Stimulated activated CD4-positive, alpha-beta T cell treated with anti-CD3 and anti-CD28 coated beads, TNF-alpha, amount 100 ng/mL, for 4 hours (primary cell): ENCODE measurements at places on chromosomes 7 and 10.

DNA sequence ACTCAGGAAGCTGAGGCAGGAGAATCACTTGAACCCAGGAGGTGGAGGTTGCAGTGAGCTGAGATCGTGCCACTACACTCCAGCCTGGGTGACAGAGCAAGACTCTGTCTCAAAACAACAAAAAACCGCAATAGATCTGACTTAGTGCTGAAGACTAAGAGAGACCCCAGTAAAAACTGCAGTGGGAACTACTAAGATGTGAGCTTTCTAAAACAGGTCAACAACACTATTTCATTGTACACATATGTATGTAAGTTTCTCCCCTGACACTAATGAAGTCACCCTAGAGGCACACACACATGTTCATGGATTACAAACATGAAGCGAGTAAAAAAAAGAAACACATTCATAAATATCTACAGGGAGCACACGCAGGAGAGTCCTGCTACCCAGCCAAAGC is 68.3 kb downstream of the PDE1C start:
- no peak for DNase-seq

GRCh38 chr7:76294344-76295024 is 8.0 kb upstream of the HSPB1 start:
- DNase-seq: no peak

DNA sequence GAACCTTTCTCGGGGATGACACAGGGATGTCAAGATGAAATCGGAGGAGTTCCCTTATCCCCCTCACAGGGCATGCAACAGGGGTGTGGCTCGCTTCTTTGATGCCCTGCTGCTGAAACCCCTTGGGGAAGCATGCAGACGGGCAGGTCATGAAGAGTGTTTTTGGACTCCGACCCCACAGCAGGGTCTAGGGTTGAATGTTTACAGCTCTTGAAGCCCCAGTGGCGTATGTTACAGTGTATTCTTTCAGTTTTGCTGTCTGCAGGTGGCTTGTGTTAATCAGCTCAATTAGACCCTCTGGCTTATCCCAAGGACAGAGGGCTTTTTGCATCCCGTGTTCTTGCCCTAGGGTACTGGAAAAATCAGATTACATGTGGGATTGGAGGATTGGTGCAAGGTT is 446.5 kb downstream of the LRMDA start:
- no peak for DNase-seq

GRCh38 chr7:153193144-153193595 is 433.6 kb downstream of the ACTR3B start:
- DNase-seq: no peak

- DNase-seq: no peak
Measured at GRCh38 chr7:19235680-19236079, 90.5 kb upstream of the FERD3L start.

- no peak for DNase-seq
Measured at GRCh38 chr10:72291019-72291532, 17.4 kb downstream of the DDIT4 start.

DNA sequence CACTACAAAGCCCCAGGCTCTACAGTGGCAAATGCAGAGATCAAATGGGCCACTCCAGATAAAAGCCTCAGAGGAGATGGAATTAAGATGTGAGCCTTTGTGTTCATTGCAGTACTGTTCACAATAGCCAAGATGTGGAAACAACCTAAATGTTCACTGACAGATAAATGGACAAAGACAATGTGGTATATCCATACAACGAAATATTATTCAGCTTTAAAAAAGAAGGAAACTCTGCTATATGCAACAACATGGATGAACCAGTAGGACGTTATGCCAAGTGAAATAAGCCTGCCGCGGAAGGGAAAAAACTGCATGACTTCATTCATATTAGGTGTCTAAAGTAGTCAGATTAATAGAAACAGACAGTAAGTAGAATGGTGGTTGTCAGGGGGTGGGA is 170.5 kb upstream of the TBX20 start:
- no peak for DNase-seq

- no peak for DNase-seq
Measured at GRCh38 chr10:75754096-75754831, 322.8 kb downstream of the LRMDA start.

DNA sequence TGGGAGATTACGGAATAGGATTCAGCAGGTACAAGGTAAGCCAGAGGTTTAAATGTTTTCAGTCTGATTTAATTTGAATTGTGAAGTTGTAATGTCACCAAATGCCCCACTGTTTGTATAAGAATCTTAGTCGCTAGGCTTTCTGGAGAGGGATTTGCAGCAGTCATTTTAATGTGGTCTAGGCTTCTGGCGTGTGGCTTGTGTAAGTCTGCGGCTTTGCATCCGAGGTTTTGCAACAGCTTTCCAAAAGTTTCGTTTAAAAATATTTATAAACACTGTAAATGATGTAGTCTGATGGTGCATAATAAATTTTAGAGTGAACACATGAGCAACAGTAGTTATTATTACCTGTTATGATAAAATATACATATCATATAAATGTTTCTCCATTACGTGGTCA is 26.1 kb upstream of the BHLHA15 start:
- DNase-seq: no peak

- no peak for DNase-seq
Measured at GRCh38 chr7:41255113-41255512, 447.8 kb downstream of the INHBA start.

DNA sequence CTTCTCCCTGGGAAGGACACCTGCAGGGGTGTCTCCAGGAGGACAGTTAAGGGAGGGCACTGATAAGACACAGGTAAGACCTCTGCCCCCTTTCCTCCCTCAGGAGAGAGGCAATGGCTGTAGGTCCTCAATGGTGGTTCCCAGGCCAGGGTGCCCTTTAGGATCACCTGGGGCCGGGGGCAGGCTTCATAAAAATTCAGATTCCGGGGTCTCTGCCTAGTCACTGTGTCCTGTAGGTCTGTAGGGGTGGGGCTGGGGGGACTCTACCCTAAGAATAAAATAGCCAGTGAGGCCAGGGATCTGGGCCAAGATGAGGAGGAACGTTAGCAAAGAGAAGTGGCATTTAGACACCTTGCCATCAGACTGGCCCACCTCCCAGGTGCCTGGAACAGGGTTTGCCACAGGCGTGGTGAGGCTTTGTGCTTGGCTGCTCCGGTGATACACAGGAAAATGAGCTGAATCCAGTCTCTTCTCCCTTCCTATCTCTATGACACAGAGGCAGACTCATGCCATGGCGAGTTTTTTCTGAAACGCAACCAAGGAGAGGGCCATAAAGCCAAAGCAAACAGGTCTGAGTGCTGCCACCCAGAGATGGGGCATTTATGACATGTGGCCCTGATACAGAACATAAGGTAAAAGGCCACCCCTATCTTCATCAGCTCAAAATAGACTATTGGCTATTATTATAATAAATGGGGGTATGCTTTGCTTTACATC is 52.6 kb downstream of the SH3PXD2A start:
- DNase-seq: no peak

DNA sequence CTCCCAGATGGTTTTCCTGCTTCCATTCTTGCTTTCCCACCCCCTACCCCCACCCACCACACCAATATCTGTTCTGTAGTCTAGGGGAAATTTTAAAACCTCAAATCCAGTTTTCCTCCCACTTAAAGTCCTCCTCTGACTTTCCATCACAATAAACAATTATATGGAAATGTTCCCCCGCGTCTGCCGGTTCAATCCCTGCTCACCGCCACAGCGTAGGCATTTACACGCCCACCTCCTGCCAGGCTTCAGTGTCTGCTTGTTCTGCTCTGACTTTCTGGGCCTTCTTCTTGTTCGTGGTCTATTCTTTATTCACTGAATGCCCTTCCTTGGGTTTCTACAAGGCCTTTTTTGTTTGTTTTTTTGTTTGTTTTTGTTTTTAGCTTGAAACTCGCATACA is 633.0 kb upstream of the MKI67 start:
- no peak for DNase-seq

GRCh38 chr7:1358376-1359050 is 100.8 kb downstream of the MICALL2 start:
- DNase-seq: no peak
